ENCODE measurements at places on chromosomes 5 and 9.
A peak's percentile ranks its signal among the peaks of the same experiment; 100 is the strongest.

GRCh38 chr9:99419070-99419469, 197.0 kb downstream of the SEC61B start:
- no peak for DNase-seq

GRCh38 chr5:151798674-151799073, 26.9 kb downstream of the G3BP1 start:
- DNase-seq = no peak

GRCh38 chr9:19553441-19553840, 144.6 kb downstream of the ACER2 start:
- DNase-seq = no peak

- DNase-seq = no peak
Measured at GRCh38 chr5:59272809-59273427, 620.6 kb downstream of the PDE4D start.

- DNase-seq = no peak
Measured at GRCh38 chr5:31758803-31759425, 120.0 kb downstream of the PDZD2 start.

GRCh38 chr9:34612788-34613390, 992 bp upstream of the RPP25L start:
- no peak for DNase-seq

GRCh38 chr9:111731928-111732327, 62.8 kb downstream of the SHOC1 start:
- DNase-seq = peak; percentile 65

All from epithelial cell of prostate (primary cell).